H1 (cell line): ENCODE measurements at places on chromosomes 2 and 18. TPM values are rescaled to one million over a fixed set of nuclear protein-coding genes. Genes with fewer than 3 reads are reported as not detected.

DGUOK gene
- 103 and 110 TPM in 2 replicates for total RNA-seq

TXNDC2 gene
- total RNA-seq = 0.09 TPM in 1 of 2 replicates, not detected in the other

SCN9A gene
- 6.1 and 6.2 TPM in 2 replicates for total RNA-seq

DNA sequence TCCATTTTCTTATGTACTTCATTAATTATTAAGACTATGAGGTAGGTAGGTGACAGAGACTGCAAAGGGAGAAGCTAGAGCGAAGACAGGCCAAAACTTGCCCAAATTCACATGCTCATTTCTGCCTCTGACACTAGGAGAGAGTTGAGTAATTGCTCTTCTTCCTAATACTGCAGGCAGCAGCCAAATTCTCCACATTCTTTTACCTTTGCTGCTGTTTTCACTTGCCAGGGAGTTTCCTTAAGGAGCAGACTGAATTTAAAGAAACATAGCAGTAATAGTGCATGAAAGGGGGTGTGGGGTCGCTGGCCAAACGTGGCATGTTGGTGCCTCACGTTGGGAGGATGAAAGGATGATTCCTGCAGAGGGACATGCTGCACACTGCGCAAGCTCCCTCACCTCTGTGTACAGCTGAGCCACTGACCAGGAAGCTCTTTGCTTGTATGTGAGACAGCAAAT, 12.3 kb downstream of the CRIM1 start:
- DNase-seq = no peak

DNA sequence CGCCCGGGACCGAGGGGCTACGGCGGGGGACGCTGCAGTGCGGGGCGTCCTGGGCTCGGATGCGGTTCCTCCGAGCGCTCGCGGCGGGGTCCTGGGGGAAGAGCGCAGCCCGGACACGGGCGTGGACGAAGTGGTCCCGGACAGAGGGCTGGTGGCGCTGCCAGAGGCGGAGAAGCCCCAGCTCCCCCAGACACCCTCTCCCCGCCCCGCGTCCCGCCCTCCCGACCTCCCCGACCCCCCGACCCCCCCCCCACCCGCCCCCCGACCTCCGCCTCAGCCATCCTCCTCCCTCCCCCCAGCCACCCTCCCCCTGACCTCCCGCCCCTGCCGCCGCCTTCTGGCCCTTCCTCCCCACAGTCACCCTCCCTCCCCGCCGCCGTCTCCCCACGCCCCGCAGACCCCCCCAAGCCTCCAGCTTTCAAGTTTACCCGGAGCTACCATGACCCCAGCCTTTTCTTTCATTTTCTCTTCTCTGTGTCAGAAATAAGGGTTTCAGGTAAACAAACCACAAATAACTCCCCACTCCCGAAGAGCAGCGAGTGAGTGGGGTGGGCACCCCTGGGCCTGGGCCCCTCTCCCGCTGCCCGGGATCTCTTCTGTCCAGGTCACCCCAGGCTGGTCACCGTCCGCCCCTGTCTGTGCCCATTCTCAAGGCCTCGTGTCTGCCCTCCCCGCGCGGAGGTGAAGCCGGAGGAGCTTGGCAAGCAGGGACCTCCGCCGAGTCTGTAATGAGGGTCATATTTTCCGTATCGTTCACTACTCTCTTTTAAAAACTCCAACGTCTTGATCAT, 5.1 kb downstream of the NFATC1 start:
- DNase-seq = no peak

DNA sequence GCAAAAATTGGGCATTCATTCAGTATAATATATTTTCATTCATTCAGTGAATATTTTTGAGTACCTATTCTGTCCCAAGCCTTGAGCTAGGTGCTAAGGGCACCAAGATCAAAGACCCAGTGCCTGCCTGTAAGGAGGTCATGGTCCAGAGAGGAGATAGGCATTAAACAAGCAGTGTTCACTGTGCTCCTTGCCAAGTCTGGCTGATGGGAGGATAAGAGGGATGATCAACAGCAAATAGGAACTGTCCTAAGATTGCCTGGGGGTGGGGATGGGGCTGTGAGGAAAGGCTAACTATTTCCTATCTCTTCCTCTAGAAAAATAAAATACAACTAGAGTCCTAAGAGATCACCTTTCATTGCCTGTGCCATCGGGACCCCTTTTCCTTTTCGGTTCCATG, 60.4 kb downstream of the SETBP1 start:
- no peak for DNase-seq

DNA sequence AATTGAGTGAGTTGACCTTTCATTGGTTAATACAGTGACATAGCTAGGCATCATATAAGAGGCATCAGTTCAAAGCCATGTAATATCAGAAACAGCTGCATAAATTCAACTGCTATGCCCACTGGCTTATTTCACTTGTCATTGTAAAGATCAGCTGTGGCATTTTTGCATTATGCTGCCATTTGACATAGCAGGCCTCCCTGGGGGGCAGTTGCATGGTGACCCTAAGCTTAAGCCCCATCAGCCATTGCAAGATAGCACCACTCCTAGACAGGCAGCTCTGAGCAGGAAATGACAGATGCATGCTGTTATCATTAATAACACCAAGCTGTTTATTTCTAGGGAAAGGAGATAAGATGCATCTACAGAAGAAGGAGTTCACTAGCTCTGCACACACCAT, 233.4 kb upstream of the CNTNAP5 start:
- no peak for DNase-seq

- no peak for DNase-seq
Observed at GRCh38 chr2:64419596-64420165, 34.3 kb upstream of the LGALSL start.

DNA sequence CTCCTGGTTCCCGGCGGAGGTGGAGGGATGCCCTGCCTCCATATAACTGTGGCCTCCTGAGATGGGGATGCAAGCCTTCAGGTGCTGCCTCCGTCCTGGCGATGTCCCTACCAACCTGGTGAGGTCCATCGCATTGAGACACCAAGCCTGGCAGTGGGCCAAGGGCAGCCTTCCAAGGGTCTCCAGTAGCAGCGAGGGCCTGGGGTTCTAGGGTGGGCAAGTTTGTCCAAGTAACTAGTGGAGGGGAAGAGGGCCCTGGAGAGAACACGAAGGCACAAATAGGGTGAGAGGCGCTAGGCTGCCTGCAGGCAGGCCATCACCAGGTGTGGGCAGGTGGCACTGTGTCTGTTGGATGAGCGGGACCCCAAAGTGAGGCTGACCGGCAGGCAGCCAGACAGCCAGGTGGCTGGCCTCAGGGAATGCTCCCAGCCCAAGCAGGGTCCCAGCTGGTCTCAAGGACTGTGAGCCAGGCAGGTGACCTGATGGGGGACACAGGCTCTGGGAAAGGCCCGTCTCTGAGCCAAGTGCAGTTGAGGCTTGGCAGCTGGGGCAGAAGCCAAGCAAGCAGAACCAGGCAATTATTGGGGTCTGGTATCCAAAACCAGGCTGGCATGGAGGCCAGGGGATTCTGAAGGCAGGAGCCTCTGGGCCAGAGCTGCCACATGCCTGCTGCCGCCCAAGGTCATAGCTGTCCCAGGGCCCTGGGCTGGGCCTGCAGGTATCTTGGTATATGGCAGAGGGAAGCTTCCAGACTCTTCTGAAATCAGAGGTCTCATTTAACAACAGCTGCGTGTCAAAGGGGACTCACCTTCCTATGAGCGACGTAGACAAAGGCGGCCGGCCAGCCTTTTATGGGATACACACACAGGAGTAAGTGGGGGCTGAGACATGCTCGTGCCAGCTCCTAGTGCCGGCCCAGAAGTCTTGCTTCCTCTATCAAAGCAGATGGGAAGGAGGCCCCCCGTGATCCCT, 23.4 kb downstream of the RAMP1 start:
- DNase-seq = no peak

DNA sequence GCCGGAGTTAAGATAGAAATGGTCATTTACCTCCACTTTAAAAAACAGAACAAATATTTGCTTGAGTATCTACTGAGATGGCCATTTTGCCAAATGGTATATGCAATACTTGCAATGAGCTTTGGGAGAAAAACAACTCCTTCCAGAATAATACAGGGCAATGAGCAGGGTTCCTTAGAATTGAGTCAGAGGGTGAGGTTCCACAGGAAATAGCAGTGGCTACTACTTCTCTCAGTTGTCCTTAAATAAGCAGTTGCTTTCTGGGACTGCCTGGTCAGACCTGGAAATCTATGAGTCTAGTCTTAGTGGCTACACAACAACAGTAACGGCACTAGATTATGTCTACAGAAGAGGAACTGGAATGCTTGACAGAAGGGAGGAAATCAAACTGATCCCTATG, 80.9 kb upstream of the CCDC85A start:
- no peak for DNase-seq

- no peak for DNase-seq
Observed at GRCh38 chr2:100262555-100263320, 59.6 kb downstream of the LONRF2 start.

GRCh38 chr2:85611705-85612587, at the start of gene C2orf68:
Gene C2orf68, minus strand, starts transcription at chr2:85612066. Its CDS starts 82 bp downstream, at chr2:85611984.
- peak; percentile 70 for DNase-seq

DNA sequence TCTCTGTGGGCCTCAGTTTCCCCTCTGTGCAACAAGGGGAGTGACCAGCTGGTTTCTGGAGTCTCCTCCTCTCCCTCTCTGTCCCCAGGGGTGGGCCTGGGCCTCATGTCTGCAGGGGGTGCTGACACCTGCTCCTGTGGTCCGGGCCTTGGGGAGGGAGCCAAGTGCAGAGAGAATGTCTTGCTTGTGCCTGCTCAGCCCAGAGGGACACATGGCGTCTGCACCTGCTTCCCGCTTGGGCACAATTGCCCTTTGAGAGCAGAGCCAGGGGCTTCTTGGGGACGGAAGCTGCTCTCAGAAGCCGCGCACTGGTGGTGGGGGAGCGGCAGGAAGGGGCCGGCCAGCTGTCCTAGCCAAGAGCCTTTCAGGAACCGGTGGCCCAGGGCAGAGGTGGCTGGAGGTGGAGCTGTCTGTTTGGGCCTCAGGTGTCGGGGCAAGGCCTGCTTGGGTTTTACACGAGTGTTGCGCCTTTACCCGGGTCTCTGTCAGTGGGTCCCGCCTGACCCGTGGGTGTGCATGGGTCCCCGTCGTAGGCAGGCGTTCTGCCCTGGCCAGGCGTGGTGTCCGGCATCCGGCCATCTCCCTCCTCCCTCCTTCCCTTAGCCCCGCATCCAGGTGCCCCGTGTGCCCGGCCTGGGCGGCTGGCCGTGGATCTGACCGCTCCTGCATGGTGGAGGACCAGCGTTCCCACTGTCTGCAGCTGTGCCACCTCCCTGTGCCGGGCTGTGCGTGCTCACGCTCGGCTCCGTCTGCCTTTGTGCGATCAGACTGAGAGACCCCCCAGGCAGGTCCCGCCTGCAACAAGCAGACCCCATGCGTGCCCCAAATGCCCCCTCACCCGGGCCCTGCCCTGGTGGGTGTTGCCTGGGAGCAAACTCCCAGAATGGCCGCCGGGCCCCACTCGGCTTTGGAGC, 4.0 kb downstream of the NEU4 start:
- no peak for DNase-seq

- no peak for DNase-seq
Observed at GRCh38 chr2:12321886-12322285, 394.9 kb upstream of the TRIB2 start.
